ENCODE measurements at places on chromosomes 6 and 20.

DNA sequence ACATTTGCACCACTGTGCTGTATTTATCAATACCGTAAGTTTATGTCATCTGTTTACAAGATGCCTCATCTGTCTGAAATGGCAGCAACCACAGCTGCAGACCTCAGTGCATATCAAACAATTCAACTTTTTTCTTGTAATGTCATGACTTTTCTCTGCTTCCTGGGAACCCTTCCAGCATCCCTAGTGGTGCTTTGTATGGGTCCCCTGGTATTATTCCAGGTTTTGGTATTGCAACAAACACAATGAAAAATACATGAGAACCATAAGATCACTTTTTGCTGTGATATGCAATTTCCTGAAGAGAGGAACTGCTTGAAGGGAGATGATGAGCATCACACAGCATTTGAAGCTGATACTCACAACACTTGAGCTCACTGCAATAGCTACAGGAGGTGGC, 12.0 kb upstream of the TXNDC5 start:
- no peak for DNase-seq

DNA sequence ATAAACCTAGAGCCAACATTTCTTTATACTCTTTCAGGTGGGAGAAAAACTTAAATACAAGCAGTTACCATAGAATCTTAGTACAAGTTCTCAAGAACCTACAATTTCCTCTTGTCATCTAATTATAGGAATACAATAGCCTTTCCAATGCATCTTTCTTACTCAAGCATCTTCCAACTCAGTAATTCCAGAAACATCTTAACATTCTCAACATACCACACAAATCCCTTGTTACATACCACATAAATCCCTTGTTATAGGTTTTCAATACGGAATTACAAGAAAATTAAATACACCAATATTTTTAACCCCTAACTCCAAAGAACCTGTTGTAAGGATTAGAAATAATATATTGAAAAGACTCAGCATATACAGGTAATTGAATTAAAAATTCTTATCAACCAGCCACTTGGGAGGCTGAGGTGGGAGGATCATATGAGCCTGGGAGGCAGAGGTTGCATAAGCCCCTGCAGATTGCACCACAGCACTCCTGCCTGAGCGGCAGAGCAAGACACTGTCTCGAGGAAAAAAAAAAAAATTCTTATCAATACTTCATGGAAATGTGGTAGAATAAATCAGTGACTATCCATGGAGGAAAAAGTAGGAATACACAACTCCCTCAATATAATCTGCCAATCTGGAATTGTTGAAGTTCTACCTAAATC, 127.5 kb upstream of the CCDC28A start:
- no peak for DNase-seq

DNA sequence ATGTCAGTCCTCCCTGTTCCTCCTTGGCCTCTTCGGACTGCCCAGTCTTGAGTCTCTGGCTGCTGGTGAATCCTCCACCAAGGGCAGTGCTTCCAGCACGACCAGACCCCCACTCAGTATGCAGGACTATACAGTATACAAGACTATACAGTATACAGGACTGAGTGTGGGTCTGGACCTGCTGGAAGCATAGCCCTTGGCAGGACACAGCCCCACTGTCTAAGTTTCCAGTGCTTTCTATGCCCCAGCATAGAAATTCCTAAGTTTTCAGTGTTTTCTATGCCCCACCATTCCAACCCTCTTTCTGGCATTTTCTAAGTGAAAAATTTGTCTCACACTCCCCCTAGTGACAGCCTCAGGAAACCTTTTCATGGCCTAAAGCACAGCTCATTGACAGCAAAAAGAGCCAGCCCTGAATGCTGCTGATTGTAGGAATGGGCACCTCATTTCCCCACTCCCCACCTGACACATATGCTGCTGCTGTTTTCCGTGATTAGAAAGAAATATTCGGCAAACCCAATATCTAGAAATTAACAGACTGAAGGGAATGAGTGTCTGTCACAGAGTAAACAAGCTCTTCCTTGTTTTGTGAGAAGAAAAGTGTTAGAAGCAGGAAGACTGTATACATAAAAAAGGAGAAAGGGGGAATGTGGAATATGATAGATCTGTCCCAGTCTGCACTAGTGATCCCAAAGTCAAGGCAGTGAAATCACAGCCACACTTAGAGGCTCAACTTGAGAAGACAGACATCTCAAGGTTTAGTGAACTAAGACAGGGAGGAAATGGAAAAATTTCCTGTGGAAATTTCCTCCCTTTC, 206.9 kb downstream of the IBTK start:
- DNase-seq = no peak

DNA sequence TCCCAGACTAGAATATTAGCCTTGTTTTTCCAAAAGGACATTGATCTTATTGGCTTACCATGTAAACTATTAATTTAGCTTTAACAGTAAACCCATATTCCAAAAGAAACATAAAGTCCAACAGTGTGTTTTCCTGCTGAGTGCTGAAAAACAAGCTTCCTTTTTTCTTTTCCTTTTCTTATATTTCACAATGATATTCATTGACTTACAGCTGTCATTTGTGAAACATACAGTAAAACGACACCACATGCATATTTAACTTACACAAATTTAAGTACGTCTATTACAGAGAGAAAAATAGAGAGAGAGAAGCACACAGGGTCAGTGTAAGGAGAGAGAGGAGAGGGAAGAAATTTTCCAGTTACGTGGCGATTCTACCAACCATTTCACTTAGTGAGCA, 543.9 kb upstream of the JARID2 start:
- no peak for DNase-seq

DNA sequence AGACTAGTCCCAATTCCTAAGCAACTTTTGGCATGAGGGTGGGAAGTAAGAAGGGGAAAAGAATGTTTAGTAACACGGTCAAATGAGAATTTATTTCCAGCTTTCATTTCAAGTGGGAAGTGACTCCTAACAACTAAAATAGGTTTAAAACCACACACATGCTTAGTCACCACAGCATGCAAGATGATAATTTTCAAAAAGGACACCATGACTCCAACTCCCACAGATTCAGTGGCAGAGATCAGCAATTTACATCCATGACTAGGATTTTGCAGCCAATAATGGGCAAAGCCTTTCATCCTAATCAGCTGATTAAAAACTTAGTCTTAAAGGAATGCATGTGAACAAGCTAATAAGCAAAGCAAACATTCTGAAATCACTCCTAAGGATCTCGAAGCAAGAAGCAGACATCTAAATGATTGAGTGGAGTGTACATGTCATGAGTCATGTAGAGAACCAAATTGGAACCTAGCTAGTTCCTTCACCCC, 48.1 kb upstream of the GCLC start:
- no peak for DNase-seq

GRCh38 chr20:33450867-33451266, 7.3 kb upstream of the SNTA1 start:
- DNase-seq = no peak

- DNase-seq = peak; percentile 54
Observed at GRCh38 chr6:3356056-3356823, 97.5 kb downstream of the PSMG4 start.

DNA sequence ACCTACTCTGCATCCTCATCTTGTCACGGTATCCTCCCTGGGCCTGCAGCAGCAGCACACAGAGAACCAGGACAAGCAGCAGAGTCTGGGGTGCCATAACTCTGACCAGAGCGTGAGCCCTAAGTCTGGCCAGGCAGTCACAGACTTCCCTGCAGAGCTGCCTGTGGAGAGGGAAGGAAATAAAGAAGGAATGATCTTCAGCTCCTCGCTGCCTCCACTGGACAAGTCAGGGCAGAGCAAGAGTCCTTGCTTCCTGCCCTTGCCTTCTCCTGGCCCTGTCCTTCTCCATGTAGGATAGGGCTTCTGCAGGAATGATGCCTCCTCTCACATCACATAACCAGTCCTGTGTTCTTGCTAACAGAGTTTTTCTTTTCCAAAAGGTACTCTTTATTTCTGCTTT, 15.9 kb upstream of the WFDC11 start:
- no peak for DNase-seq

GRCh38 chr6:168025831-168026710, 28.6 kb downstream of the KIF25 start:
- no peak for DNase-seq

DNA sequence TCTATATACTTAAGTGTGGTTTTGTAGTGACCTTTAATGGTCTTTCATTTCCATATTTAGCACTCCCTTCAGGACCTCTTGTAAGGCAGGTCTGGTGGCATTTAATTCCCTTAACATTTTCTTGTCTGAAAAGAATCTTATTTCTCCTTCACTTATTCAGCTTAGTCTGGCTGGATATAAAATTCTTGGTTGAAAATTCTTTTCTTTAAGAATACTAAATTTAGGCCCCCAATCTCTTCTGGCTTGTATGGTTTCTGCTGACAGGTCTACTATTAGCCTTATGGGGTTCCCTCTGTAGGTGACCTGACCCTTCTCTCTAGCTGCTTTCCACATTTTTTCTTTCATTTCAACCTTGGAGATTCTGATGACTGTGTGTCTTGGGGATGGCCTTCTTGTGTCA, 236.9 kb downstream of the THBS2 start:
- no peak for DNase-seq

DNA sequence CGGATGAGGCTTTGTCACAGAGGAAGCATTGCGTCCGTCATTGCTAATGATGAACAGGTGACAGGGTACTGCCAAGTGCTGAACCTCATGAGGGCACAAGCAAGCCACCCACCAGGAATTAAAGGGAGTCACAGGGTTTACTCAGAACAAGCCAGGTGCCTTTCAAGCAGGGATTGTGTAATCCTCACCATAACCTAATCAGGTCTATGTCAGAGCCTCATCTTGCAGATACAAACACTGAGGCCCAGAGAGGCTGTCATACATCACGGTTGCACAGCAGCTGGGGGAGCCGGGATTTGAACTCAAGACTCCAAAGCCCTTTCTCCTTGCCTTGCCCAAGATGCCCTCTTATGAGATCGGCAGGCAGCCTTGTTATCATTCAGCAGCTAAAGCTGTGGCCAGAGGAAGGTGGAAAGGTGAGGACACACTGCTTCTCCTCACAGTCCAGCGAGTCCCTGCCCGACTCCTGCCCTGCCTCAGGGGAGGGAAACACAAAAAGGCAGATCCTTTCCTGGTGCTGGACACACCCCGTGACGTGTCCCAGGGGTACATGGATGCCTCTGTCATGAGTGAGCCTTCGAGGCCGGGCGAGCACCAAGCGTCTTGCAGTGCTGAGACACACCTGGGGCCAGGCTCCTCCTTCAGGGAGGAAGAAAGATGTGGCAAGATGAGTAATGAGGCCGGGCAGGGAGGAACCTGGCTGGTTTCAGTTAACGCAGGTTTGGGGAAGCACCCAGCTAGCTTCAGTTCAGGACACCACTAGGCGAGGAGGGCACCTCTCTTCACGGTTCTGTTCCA, 214.9 kb downstream of the LY86 start:
- DNase-seq = no peak

DNA sequence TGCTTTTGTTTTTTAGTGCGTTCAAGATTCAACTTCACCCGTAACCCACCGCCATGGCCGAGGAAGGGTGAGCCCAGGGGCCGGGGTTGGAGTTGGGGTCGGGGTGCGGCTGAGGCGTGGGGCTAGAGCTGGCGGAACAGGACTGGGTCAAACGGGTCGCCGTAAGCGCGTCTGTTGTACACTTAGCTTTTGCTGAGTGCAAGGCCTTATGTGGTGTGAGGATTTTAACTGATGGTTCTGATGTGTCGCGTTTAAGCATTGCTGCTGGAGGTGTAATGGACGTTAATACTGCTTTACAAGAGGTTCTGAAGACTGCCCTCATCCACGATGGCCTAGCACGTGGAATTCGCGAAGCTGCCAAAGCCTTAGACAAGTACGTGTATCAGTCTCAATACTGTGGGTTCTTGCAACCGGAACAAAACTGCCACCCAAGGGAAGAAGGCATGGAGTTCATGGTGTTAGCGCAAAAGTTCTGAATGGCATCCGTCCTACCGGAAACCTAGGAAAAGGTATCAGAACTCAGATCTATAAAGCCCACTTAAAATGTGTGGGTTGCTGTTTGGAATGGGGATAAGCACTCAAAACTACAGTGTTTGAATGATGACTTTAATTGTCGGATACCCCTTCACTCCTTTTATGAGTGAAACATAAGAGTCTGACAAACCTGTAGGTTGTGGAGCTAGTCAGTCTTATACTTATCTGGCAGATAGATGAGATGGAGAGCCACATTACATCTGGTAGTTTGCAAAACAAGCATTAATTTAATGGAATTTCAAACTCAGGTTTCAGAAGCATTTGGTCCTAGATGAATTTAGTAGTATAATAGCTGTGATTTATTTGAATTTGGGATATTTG, 574 bp downstream of the RPS12 start:
- peak; percentile 36 for DNase-seq

DNA sequence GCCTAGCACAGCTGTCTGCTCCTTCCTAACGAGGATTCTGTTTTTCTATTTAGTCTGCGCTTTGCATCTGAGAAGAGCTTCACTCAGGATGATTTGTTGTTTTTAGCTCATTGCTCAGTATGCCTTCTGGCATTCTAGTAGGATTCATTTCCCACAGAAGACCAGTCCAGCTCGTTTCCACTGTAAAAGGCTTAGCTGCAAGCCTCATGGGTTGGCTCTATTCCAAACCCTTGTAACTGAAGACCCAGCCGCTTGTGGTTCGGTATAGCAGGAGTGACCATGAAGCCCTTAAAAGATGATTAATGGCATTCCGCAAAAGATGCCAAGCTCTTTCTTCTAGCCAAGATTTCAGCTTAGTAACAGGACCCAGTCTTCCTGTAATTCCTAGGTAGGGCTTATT, 7.2 kb downstream of the ADGRF1 start:
- no peak for DNase-seq

DNA sequence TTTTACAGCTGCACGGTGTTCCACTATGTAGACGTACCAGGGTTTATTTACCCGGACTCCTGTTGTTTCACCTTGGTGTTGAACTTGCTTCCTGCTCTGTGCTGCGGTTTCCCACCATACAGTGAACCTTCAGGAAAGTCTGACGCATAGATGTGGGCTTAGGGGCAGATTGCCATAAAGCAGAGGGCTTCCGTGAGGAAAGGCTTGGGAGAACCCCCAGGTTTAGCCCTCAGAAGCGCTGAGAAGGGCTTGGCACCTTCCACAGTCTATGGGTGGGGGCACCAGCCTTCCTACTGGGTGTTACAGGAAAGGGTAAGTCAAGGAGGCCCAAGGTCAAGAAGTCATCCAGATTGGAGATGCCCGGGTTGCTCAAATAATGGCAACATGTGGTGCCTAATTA, 19.2 kb upstream of the MRPS18A start:
- no peak for DNase-seq

DNA sequence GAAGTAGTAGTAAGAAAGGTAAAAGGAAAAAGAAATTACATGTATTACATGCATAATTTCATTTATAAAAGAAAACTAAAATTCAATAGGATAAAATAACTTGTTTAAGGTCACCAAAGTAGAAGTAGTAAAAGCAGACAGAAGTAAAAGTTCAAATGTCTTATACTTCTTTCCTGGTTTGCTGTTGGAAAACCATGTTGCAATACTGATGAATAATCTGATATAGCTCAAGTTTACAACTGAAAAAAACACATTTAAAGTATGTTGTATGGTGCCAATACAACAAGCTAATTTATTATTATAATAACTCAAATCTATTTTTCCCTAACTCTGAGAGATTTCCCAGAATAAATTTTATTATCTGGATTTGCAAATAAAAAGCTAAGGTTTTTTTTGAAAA, 78.3 kb downstream of the PHIP start:
- no peak for DNase-seq
